Breast epithelium (tissue), 4 donors: ENCODE measurements at places on chromosomes 2 and 18. TPM values are rescaled to one million over a fixed set of nuclear protein-coding genes. Genes with fewer than 3 reads are reported as not detected.

DNA sequence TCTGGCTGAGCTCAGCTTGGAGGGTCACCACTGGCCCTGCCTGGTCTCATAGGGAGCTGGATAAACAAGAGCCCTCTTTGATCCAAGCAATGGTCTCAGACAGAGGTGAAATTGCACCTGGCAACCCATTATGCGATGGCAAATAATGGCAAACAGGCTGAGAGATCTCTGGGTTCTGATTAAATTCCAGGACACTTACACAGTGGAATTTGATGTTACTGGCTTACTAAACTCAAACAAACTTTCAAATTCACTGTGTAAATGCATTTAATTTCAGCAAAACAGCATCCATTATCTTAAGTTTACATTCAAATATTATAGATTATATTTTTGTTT is 19.5 kb upstream of the STAT4 start:
- H3K27ac ChIP-seq = peak overlapping the region; percentile 41
- no peaks in the 10 kb centered on the region for H3K36me3 ChIP-seq
- DNase-seq = no peak

UGT1A5 gene
- not detected for total RNA-seq

DNA sequence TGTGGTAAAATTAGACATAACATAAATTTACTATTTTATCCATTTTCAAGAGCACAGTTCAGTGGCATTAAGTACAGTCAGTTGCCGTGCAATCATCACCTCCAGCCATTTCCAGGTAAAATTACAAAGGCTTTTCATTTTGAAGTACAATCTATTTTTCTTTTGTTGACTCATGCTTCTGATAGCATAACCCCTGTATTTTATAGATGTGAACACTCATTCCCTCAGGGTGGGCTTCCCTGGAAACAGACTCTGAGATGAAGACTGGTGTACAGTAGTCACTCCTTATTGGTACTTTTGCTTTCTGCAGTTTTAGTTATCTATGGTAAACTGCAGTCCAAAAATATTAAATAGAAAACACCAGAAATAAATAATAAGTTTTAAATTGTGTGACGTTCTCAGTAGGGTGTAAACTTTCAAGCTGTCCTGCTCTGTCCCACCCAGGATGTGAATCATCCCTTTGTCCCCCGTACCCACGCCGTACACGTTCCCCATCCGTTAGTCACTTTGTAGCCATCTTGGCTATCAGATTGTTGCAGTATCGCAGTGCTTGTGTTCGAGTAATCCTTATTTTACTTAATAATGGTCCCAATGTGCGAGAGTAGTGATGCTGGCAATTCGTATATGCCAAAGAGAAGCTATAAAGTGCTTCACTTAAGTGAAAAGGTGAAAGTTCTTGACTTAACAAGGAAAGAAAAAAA is 41.1 kb upstream of the NAB1 start:
- H3K27me3 ChIP-seq = no peaks in the 10 kb centered on the region
- no peak overlapping the region for H3K27ac ChIP-seq
- no peak overlapping the region for H3K4me3 ChIP-seq
- no peaks in the 10 kb centered on the region for H3K4me1 ChIP-seq
- no peak for DNase-seq

GRCh38 chr2:111185361-111186022 is 64.8 kb downstream of the BCL2L11 start:
- no peak for DNase-seq
- H3K27me3 ChIP-seq = no peaks in the 10 kb centered on the region
- peak overlapping the region; percentile 56 for H3K27ac ChIP-seq
- no peaks in the 10 kb centered on the region for H3K4me1 ChIP-seq
- H3K4me3 ChIP-seq = no peak overlapping the region
- no peaks in the 10 kb centered on the region for H3K36me3 ChIP-seq

GRCh38 chr2:67930156-67930555 is 132.6 kb downstream of the C1D start:
- H3K27me3 ChIP-seq = no peaks in the 10 kb centered on the region
- no peaks in the 10 kb centered on the region for H3K36me3 ChIP-seq
- no peak for DNase-seq
- H3K4me1 ChIP-seq = no peaks in the 10 kb centered on the region

GRCh38 chr18:63997041-63997440 is 27.2 kb downstream of the SERPINB8 start:
- peaks cover 3% of the 10 kb centered on the region for H3K27me3 ChIP-seq
- DNase-seq = no peak
- H3K27ac ChIP-seq = no peak overlapping the region
- H3K4me1 ChIP-seq = no peaks in the 10 kb centered on the region
- H3K4me3 ChIP-seq = no peak overlapping the region
- H3K36me3 ChIP-seq = no peaks in the 10 kb centered on the region

- H3K27me3 ChIP-seq = no peaks in the 10 kb centered on the region
- DNase-seq = no peak
- H3K36me3 ChIP-seq = no peaks in the 10 kb centered on the region
- no peak overlapping the region for H3K4me3 ChIP-seq
Measured at GRCh38 chr2:97906307-97906706, 89.4 kb downstream of the TMEM131 start.

RMND5A gene
- 61.6 TPM for total RNA-seq

GRCh38 chr2:56244911-56245530 is 61.2 kb downstream of the CCDC85A start:
- H3K27ac ChIP-seq = no peak overlapping the region
- H3K27me3 ChIP-seq = no peaks in the 10 kb centered on the region
- DNase-seq = no peak
- H3K36me3 ChIP-seq = no peaks in the 10 kb centered on the region
- no peak overlapping the region for H3K4me3 ChIP-seq
- no peaks in the 10 kb centered on the region for H3K4me1 ChIP-seq

DNA sequence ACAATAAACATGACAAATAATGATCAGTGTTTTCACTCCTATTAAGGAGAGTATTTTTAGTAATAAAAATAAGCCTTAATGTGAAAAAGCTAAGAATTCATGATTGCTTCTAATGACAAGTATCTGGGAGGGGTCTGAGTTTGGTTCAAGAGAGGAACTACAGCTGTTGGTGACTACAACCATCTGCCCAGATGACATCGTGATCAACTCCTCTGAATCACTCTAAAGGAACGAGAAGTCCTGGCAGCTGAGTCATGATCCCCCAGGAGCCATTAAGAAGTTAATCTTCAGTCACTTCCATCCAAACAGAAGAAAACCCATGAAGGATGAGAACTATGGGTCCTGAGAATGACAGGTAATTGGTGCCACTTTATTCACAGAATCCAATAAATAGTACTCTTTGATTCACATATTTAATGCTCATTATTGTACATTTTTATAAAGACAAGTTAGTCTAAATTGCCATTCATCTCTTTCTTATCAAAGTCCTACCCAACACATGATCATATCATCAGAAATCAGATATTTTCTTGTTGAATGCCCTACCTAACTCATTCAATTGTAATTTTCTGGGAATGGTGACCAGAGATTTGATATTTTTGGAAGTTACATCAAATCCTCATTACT is 6.8 kb downstream of the TFPI start:
- no peaks in the 10 kb centered on the region for H3K27me3 ChIP-seq
- H3K36me3 ChIP-seq = no peaks in the 10 kb centered on the region
- H3K4me3 ChIP-seq = no peak overlapping the region
- no peaks in the 10 kb centered on the region for H3K4me1 ChIP-seq

- no peak overlapping the region for H3K4me3 ChIP-seq
- no peaks in the 10 kb centered on the region for H3K4me1 ChIP-seq
- no peaks in the 10 kb centered on the region for H3K36me3 ChIP-seq
- no peaks in the 10 kb centered on the region for H3K27me3 ChIP-seq
- no peak overlapping the region for H3K27ac ChIP-seq
Measured at GRCh38 chr2:134582547-134582899, 136.3 kb downstream of the TMEM163 start.

ARHGAP25 gene
- total RNA-seq = 7.8 TPM

SERPINE2 gene
- 44.6 TPM for total RNA-seq

DNA sequence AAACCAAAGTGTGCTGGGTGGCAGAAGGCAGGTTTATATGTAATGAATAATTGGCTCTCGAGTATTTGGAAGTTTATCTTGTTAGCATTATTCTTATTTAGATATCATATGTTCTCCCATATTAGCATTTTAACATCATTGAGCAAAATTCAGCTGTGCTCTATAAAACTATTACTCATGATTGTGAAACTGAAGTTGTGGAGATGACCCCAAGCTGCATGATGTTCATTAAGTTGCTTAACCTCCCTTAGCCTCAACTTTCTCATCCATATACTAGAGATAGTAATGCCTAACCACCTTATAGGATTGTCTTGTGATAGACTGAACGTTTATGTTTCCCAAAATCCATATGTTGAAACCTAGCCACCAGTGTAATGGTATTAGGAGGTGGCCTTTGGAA is 346.3 kb downstream of the SATB2 start:
- no peaks in the 10 kb centered on the region for H3K36me3 ChIP-seq
- no peaks in the 10 kb centered on the region for H3K27me3 ChIP-seq
- no peaks in the 10 kb centered on the region for H3K4me1 ChIP-seq
- no peak overlapping the region for H3K27ac ChIP-seq
